ENCODE measurements at places on chromosomes 4 and X. TPM values are rescaled to one million over a fixed set of nuclear protein-coding genes. Genes with fewer than 3 reads are reported as not detected.

DNA sequence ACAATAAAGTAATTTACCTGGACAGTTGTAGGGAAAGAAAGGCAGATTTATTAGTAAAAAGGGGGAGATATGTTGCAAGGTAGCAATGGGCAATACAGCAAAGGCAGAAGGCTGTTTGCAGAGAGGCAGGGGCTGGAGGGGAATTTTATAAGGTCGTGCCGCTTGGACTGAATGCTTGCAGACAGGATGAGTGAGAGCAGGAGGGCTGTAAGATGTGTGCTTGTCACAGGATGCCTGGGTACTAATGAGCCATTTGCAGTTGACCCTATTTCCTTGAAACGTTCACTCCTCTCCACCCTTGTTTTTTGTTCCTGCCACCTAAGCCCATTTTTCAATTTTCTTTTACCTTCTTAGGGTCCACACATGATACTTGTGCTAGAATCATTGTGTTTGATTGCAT, 214.7 kb downstream of the TRAM1L1 start:
- no peak overlapping the region for H3K4me3 ChIP-seq
- no peaks in the 10 kb centered on the region for H3K36me3 ChIP-seq
- H3K4me1 ChIP-seq, result no peaks in the 10 kb centered on the region
- H3K27me3 ChIP-seq, result no peaks in the 10 kb centered on the region
- DNase-seq, result no peak

CPLX1 gene
- not detected for total RNA-seq

GC gene
- total RNA-seq, result not detected

DNA sequence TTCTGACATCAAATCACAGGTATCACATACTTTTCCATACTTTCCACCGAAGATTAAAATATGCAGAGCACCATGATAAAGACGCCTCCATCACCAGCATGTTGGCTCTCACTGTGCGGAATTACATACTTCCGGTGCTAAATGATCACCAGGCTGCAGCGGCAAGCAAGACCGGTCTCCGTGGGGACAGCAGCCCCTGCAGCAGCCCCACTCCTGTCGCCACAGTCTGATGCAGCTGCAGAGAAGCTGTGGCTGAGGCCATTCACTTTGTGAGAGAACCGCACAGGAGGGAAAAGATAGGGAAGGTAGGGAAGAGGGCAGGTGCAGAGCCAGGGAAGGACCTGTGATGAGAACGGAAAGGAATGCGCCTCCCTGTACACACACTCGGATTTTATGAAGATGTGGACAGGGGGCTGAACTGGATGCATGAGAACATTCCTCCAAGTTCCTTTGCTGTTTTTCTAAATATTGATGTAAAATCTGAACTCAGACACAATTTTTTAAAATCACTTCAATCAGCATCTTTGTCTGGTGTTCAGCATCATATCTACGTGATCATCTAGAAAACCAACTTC, 38.3 kb downstream of the AFAP1 start:
- H3K27ac ChIP-seq, result no peak overlapping the region
- no peak overlapping the region for H3K4me3 ChIP-seq
- H3K36me3 ChIP-seq, result no peaks in the 10 kb centered on the region
- no peak for DNase-seq

MAGEC3 gene
- not detected for total RNA-seq

TKTL2 gene
- not detected for total RNA-seq

DNA sequence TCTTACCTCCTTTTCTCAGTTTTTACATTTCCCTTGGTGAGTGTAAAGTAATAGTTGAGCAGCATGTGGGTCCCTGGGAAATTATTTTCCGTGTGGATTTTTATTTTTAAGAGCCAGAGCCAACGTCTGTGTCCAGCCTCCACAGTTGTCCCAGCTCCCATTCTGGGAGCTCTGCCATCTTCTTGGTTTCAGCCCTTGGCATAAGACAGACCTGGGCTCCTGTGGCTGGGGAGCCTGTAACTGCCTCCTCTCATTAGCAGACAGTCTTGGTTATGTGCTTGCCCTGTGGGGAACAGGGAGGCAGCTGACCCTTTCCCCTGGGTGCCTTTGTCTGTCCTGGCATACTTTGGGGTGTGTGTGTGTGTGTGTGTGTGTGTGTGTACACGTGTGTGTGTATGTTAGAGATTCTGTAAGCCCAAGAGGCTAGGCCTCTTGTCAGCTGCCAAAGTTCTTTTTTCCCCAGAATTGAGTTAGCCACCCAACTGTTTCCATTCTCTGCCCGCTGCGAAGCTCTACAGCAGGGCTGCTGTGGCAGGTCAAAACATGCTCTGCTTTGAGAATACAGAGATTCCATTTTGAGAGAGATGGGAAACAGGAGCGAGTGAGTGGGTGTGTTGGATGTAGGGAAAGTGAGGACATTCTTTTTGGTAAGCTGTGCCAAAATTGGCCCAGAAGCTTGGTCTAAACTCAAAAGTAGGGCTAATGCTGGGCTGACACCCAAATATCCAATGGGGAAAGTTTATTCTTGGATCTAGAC, 140.7 kb downstream of the TMEM164 start:
- DNase-seq, result no peak
- H3K27me3 ChIP-seq, result no peaks in the 10 kb centered on the region
- peaks cover 5% of the 10 kb centered on the region for H3K4me1 ChIP-seq
- H3K4me3 ChIP-seq, result no peak overlapping the region
- peak overlapping the region; percentile 4 for H3K27ac ChIP-seq

GRCh38 chr4:83552924-83553323, 17.0 kb downstream of the GPAT3 start:
- H3K27ac ChIP-seq, result no peak overlapping the region
- H3K4me3 ChIP-seq, result no peak overlapping the region
- H3K4me1 ChIP-seq, result no peaks in the 10 kb centered on the region
- no peaks in the 10 kb centered on the region for H3K27me3 ChIP-seq
- H3K36me3 ChIP-seq, result no peaks in the 10 kb centered on the region

DNA sequence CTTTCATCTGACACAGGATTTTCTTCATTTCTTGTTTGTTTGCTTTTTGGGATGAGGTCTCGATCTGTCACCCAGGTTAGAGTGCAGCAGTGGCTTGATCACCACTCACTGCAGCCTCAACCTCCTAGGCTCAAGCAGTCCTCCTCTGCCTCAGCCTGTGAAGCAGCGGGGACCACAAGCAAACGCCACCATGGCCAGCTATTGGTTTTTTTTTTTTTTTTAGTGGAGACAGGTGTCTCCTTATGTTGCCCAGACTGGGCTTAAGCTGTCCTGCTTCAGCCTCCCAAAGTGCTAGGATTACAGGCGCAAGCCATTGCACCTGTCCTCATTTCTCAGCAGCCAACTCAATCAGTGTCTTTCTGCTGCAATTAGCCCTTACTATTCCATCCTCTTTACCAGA, 10.3 kb downstream of the SPRY1 start:
- no peak for DNase-seq

PAGE2 gene
- total RNA-seq, result not detected

SULT1B1 gene
- total RNA-seq, result 44.2 TPM

CLGN gene
- total RNA-seq, result 7.6 TPM

DNA sequence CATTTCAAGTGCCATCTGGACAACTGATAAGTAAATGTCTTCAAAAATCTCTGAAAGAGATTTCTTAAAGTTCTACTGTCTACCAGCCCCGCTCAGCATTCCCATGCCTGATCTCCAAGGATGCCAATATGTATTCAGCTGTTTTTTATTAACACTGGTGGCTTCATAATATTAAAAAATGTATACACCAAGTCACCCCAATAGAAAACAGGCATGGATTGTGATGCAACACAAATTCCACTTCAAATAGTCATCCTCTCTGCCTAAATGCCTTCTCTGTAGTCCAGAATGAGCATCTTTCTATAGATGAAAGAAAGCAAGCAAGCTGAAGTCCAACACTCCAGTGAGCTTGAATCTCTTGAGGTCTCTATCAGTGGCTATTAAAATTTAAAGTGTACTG, 152.2 kb upstream of the PPARGC1A start:
- no peak for DNase-seq
- H3K4me1 ChIP-seq, result no peaks in the 10 kb centered on the region
- no peak overlapping the region for H3K4me3 ChIP-seq
- no peaks in the 10 kb centered on the region for H3K36me3 ChIP-seq
- no peak overlapping the region for H3K27ac ChIP-seq

- no peak overlapping the region for H3K27ac ChIP-seq
- no peak for DNase-seq
- H3K4me1 ChIP-seq, result peaks cover 2% of the 10 kb centered on the region
- H3K4me3 ChIP-seq, result no peak overlapping the region
Observed at GRCh38 chrX:9525511-9526248, 60.8 kb downstream of the TBL1X start.

- no peaks in the 10 kb centered on the region for H3K27me3 ChIP-seq
- H3K27ac ChIP-seq, result no peak overlapping the region
- peaks cover 29% of the 10 kb centered on the region for H3K4me1 ChIP-seq
- no peaks in the 10 kb centered on the region for H3K36me3 ChIP-seq
- DNase-seq, result no peak
Observed at GRCh38 chr4:107993969-107994368, 4.3 kb downstream of the HADH start.

KIAA1210 gene
- total RNA-seq, result 44.3 TPM

OPRPN gene
- total RNA-seq, result not detected

- H3K27ac ChIP-seq, result no peak overlapping the region
- H3K4me3 ChIP-seq, result no peak overlapping the region
- DNase-seq, result no peak
- no peaks in the 10 kb centered on the region for H3K27me3 ChIP-seq
Observed at GRCh38 chr4:145195167-145195952, 15.0 kb upstream of the OTUD4 start.

GRCh38 chr4:15027921-15028435, 25.7 kb downstream of the CPEB2 start:
- H3K27me3 ChIP-seq, result no peaks in the 10 kb centered on the region
- H3K27ac ChIP-seq, result no peak overlapping the region
- H3K4me3 ChIP-seq, result no peak overlapping the region
- peaks cover 54% of the 10 kb centered on the region for H3K4me1 ChIP-seq

NLGN3 gene
- total RNA-seq, result 0.92 TPM

- no peak overlapping the region for H3K27ac ChIP-seq
- H3K27me3 ChIP-seq, result no peaks in the 10 kb centered on the region
- H3K36me3 ChIP-seq, result no peaks in the 10 kb centered on the region
- H3K4me3 ChIP-seq, result no peak overlapping the region
Observed at GRCh38 chr4:39442998-39443397, 15.7 kb downstream of the RPL9 start.

DNA sequence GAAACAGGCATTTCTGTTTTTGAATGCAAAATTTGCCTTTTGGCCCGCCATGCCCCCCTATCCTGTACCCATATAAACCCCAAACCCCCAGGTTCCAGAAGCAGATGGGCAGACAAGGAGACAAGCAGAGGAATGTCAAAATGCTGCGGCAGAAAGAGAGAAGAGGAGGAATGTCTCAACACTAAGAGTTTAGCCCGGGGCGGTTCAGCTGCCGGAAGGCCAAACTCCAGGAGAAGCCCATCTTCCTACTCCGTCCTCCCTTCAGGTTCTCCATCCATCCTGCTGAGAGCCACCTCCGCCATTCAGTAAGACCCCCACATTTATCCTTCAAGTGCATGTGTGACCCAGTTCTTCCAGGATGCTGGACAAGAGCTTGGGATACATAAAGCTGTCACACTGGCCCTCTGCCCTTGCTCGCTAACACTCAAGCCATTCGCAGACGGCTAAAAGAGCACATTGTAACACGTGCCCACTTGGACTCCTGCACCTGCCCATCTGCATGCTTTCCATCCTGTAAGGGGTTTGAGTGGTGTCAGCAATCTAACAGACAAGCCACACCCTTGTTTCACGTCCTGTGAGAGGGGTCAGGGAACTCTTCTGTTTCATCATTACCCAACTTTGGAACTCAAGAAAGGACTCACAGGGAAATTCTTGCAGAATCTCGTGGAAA, 31.3 kb downstream of the TLR10 start:
- no peak for DNase-seq
- H3K27me3 ChIP-seq, result no peaks in the 10 kb centered on the region
- H3K27ac ChIP-seq, result no peak overlapping the region
- H3K4me3 ChIP-seq, result no peak overlapping the region
- no peaks in the 10 kb centered on the region for H3K4me1 ChIP-seq

- H3K27me3 ChIP-seq, result no peaks in the 10 kb centered on the region
- H3K4me1 ChIP-seq, result no peaks in the 10 kb centered on the region
- H3K36me3 ChIP-seq, result no peaks in the 10 kb centered on the region
- DNase-seq, result no peak
Observed at GRCh38 chr4:79561751-79562150, 153.7 kb upstream of the GK2 start.

- DNase-seq, result no peak
- H3K27ac ChIP-seq, result no peak overlapping the region
- H3K4me1 ChIP-seq, result no peaks in the 10 kb centered on the region
- no peaks in the 10 kb centered on the region for H3K36me3 ChIP-seq
Observed at GRCh38 chr4:175540151-175540550, 271.9 kb downstream of the GPM6A start.

DNA sequence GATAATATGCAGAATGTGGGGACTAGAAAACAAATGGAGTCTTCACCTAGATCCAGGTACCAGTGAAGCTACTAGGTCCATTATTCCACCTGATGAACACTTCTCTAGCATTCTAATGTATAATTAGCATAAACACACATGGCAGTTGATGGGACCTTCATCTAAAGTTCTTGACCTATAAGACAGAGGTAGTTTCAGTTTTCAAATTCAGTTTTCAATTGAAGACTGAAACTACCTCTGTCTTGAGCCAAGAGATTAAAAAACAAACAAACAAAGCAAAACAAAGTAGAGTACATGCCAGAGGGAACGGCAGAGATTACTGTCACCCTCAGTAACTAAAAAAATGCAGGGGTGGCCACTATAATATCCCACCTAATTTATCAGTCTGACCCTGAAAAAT, 199.9 kb upstream of the NEIL3 start:
- H3K4me1 ChIP-seq, result no peaks in the 10 kb centered on the region
- DNase-seq, result no peak
- no peaks in the 10 kb centered on the region for H3K36me3 ChIP-seq
- no peaks in the 10 kb centered on the region for H3K27me3 ChIP-seq
- H3K27ac ChIP-seq, result no peak overlapping the region

DDX3X gene
- total RNA-seq, result 132 TPM

DNA sequence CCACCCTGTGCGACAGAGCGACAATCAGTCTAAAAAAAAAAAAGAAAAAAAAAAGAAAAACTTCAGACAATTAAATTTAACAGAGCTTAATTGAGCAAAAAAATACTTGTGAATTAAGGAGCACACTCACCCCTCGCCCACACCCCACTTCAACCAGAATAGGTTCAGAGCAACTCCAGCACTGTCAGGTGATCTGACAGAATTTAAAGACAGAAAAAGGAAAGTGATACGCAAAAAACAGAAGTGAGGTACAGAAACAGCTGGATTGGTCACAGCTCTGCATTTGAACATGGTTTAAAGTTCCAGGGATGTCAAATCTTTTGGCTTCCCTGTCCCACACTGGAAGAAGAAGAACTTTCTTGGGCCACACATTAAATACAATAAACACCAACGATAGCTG, 174.4 kb downstream of the PDGFC start:
- no peaks in the 10 kb centered on the region for H3K36me3 ChIP-seq
- DNase-seq, result no peak
- H3K27ac ChIP-seq, result no peak overlapping the region
- no peaks in the 10 kb centered on the region for H3K4me1 ChIP-seq
- no peak overlapping the region for H3K4me3 ChIP-seq
- no peaks in the 10 kb centered on the region for H3K27me3 ChIP-seq

DNA sequence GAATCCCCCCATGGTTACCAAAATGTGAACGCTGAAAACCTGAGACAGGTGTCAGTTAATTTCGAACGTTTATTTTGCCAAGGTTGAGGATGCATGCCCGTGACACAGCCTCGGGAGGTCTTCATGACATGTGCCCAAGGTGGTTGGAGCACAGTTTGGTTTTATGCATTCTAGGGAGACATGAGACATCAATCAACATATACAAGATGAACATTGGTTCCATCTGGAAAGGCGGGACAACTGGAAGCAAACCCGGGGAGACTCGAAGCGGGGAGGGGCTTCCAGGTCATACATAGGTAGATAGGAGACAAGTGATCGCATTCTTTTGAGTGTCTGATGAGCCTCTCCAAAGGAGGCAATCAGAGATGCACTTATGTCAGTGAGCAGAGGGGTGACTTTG, 11.0 kb upstream of the SH3BP2 start:
- H3K27me3 ChIP-seq, result no peaks in the 10 kb centered on the region
- H3K4me1 ChIP-seq, result peaks cover 11% of the 10 kb centered on the region
- no peak for DNase-seq
- H3K27ac ChIP-seq, result no peak overlapping the region
- no peaks in the 10 kb centered on the region for H3K36me3 ChIP-seq

Data from stomach (tissue), 19 donors.